NCI-H1105 treated with DMSO at 0.1 percent for 48 hours (cell line): ENCODE measurements at places on chromosomes 2 and 18.
A peak's percentile ranks its signal among the peaks of the same experiment; 100 is the strongest.

DNA sequence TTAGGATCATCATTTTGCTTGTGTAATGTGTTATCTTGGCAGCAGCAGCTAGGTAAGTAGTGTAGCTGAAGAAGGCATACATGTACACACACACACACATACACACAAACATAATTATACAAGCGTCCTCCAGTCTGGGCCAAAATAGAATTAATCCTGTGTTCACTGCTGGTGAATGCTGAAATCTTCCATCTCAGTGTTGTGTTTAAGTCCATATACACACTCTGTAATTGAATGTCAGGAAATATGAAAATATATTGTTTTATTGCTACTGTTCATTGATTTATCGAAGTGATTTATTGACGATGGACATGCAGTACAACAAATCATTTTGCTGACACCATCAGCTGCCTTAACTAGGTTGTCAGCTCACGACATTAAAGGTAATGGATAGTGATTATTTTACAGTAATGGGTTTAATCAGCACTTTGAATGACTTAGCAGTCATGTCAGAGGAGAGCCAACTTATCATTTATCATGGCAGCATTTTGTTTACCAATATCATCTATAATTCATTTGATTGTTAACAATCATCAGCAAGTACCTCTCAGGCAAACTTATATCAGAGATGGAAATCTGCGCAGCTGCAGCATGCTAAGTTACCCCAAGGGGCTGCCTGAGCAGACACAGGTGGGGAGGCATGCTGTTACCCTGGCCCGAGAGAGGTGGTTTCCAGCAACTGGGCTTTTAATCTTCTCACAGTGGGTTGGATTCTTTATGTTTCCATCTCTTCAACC is 83.7 kb upstream of the FSHR start:
- no peak for DNase-seq

DNA sequence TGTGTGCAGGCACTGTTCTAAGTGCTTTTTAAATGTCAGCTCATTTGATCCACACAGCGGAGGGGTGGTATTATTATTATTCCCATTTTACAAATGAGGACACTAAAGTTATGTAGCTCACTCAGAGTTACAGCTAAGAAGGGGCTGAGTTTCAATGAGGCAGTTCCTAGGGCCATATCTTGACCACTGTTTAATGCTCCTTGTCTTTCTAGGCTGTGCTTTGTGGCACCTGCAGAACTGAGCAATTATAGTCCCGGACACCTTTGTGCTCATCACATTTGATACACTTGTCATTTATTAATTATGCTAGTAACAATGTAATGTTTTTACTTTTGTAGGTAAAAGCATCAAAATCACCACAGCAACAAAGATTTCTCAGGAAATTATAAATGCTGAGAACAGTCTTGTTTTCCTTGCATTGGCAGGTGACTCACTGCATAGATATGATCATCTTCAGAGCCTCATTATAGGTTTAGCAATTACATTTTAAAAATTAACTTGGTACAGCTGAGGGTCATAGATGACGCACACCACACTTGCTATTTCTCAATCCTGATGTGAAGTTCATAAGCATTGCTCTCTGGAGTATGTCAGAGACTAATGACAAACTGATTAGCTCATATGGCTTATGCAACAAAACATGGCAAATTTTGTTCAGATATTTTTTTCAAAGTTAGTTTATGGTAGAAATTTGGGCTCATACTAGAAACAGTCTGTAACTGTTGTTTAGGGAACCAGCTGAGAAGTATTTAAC is 366.8 kb downstream of the TGIF1 start:
- DNase-seq = no peak

GRCh38 chr2:66686755-66687154 is 251.8 kb downstream of the MEIS1 start:
- no peak for DNase-seq

- DNase-seq = no peak
Observed at GRCh38 chr2:88159481-88159880, 10.7 kb upstream of the THNSL2 start.

GRCh38 chr2:55114082-55114481 is 63.8 kb upstream of the RTN4 start:
- DNase-seq = no peak

DNA sequence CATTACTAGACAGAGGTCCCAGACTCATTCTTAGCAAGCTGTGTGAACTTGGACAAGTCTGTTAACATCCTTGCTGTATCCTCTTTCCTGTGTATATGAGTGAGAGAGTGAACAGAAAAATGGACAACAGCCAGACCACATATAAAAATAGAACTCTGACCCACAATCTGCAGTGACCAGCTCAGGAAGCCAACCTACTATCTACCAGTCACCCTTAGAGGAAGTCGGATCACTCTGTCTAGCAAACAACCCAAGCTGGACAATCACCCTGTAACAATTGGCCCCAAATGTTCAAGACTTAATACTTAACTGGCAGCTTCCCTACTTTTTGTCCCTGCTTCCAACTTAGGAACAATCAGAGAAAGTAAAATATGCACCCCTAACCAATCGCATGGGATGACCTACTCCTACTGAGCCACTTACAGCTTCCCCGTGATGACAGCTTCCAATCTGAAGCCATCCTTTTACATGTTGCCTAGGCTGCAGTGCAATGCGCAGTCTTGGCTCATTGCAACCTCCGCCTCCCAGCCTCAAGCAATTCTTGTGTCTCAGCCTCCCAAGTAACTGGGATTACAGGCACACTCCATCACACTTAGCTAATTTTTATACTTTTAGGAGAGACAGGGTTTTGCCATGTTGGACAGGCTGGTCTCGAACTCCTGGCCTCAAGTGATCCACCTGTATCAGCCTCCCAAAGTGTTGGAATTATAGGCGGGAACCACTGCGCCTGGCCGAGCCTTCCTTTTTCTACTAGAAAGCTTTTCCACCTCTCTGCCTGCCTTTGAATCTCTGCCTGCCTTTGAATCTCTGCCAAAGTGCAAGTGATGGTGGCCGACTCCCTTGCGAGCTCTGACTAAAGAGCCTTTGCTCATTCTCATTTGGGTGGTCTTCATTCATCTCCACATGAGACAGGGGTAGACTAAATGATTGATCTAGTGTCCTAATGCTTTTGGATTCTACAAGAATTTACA is 158.3 kb upstream of the NDUFV2 start:
- DNase-seq = no peak

DNA sequence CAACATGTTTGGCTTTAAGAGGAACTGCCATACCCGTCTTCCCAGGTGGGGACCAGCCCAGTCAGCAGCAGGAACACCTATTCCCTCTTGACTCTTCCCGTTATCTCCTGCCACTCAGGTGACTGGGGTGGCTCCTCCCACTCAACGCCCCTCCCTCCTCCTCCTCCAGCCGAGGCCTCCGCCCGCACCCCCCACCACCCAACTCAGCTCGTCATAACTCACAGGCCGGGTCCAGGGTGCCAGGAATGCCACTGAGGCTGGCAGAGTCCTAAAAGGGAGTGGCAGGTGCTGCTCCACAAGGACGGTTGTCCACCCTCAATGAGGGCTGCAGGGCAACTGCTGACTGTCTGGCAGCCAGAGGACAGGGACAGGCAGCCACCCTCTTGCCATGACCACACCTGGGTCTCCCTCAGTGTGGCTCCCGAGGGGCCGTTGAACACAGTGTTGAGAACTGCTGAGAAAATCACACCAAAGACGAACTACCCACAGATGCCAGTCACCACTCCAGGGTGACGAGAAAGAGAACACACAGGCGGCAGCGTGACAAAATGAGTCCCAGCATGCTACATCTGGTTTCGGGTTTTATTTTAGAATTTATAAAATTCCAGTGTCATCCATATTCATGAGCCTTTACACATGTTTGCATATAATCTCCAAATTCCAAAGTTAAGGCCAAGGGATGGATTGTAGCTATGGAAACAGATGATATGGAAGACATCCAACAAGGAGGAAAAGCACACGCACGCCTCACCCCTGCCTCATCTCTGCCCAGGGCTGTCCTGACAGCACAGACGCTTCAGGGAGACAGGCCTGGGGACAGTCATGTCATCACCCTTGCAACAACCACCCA is 38.5 kb downstream of the ANO7 start:
- no peak for DNase-seq

DNA sequence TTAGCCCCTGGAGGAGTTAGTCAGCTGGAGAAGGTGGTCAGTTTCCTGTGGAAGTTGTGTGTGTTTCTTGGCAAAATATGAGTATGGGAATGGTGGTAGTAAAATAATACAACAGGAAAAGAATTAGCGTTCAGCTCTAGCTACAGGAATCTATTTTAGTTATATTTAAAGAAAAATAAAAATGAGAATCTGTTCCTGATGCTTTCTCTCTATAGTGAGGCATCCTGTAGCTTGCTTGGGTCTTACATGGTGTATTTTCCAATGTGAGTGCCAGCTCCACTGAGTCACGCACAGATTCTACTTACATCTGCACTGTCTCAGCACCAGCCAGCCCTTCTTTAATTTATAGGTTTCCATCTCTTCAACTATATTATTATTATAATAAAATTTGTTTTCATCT is 132.2 kb downstream of the BIRC6 start:
- DNase-seq = no peak

- DNase-seq = no peak
Observed at GRCh38 chr18:68462148-68462547, 252.8 kb downstream of the TMX3 start.

DNA sequence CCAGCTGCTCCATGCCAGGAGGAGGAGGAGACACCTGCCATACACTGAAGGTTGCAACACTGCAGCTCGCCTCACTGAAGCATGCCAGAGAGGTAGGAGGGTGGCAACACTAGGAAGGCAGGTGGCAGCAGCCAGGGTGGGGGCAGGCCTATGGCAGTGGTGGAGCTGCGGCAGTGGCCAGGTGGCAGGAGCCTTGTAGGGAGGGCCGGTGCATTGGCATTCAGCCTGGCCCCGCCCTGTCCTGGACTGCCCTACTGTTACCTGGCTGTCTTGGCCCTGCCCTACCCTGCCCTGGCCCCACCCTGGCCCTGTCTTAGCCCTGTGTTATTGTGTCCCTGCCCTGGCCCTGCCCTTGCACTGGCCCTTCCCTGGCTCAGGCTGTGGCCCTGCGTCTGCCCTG is 7.4 kb upstream of the ANKRD62 start:
- DNase-seq = no peak

- DNase-seq = no peak
Observed at GRCh38 chr2:74384051-74384450, 3.9 kb upstream of the DCTN1 start.

DNA sequence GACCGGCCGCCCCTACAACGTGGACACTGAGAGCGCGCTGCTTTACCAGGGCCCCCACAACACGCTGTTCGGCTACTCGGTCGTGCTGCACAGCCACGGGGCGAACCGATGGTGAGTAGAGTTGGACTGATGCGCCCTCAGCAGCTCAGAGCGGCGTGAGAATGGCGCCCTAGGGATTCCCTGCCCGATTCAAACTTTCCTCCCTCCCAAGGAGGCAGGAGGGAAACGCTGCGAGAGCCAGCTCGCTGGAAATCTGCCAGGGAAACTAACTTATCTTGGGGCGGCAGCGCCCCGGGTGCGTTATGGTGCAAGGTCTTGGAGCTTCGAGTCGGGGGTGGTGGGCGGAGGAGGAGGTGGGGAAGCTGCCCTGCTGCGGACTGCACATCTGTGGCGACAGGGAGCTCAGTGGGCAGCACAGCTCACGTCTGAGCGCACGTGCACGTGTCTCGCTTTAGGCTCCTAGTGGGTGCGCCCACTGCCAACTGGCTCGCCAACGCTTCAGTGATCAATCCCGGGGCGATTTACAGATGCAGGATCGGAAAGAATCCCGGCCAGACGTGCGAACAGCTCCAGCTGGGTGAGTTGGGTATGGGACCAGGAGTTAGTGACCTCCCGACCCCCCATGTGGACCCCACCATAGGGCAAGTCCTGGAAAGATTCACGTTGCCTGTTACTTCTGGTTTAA is 697 bp downstream of the ITGA4 start:
- DNase-seq = no peak

DNA sequence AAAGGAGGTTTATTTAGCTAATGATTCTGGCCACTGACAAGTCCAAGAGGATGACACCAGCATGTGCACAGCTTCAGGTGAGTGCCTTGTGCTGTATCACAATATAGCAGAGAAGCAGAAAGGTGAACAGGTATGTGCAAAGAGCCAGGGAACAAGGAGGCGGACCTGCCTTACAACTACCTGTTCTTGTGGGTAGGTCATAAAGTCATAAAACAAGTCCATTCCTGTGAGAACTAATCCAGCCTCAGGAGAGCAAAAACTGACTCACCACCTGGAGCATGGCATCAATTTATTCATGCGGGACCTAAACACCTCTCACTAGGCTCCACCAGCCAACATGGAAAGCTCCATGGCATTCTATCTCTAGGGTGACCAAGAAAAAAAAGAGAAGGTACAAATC is 234.2 kb downstream of the ASXL3 start:
- DNase-seq = peak; percentile 99

- DNase-seq = no peak
Observed at GRCh38 chr2:231185886-231186285, 12.5 kb upstream of the ARMC9 start.

- DNase-seq = no peak
Observed at GRCh38 chr2:185502351-185502750, 236.3 kb upstream of the FSIP2 start.

- no peak for DNase-seq
Observed at GRCh38 chr2:195160963-195161362, 496.1 kb upstream of the SLC39A10 start.

DNA sequence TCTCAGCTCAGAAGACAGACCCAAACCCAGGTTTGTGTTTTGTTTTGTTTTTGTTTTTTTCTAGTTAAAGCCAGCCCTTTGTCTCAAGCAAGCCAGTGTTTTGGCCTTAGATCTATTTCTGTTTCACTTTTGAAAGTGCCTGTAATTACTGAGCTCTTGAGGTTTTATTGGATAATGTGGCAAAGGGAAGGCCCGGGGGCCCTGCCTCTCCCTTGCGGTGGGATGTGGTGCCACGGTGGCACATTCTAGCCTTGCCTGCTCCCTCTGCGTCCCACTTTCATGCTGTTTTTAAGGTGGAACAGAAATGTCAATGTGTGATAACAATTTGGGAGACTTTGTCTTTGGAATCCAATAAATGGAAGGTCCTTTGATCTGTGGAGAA is 2.5 kb downstream of the HPCAL1 start:
- DNase-seq = peak; percentile 77

DNA sequence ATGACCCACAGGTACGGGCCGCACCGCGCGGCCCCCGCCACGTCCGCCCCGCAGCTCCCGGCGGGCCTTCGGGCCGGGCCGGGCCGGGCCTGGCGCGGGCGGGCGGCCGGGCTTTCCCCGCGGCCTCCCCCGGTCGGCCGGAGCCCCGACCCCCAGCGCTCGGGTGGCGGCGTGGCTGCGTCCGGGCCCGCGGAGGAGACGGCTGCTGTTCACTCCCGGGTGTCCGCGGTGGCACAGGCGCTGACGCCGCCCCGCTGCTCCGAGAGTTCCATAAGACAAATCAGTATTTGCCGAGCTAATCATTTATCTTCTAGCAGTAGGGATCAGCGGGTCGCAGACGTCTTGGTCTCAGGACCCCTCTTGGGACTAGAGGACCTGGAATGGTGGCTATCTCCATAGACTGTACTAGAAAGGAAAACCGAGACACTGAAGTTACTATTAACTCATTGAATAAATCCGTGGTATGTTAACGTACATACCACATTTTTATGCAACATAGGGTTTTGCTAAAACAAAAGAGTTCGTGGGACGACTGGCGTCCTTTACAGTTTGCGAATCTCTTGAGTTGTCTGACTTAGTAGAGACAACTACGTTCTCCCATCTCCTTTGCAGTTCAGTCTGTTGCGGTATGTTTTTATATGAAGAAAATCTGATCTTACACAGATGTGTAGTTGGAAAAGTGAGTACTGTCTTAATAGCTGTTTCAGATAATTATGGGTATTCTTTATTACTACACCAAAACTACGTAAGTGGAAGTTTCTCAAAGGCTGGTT is 500 bp downstream of the LIMS1 start:
- DNase-seq = peak; percentile 29
